ENCODE measurements at places on chromosomes 2 and 18.

DNA sequence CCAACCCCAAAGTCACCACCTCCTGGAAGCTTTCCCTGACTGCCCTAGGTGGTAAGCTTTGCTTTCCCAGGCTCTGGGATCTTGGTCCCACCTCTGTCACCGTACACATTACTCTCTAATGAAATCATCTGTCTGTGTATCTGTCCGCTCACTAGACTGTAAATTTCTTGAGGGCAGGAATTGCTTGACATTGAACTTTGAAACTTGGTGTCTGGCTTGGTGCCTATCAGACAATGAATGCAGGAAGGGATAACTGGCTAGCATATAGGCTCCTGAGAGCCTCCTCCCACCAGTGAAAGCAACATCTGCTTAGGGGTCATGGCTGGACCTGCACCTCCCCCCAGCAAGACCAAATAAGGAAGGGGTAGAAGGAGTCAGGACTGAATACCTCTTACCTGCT lies 155.7 kb downstream of the TNS1 start:
- no peak for DNase-seq

DNA sequence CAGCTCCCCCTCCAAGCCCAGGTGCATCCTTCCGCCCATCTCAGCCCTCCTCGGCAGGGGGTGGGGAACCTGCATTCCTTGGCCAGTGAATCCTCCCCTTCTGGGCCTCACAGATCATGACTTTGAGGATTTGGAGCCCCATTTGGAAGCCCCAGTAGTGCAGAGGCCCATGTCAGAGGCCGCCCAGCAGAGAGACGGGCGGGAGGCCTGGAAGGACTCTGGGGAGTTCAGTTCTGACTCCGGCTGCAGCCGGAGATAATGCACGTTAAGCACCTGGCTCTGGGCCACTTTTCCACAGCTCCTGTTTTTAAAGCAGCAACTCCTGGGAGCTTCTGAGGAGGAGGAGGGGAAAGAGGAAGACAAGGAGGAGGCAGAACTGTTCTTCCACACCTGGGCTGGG lies 14.9 kb downstream of the ATOH8 start:
- no peak for DNase-seq

DNA sequence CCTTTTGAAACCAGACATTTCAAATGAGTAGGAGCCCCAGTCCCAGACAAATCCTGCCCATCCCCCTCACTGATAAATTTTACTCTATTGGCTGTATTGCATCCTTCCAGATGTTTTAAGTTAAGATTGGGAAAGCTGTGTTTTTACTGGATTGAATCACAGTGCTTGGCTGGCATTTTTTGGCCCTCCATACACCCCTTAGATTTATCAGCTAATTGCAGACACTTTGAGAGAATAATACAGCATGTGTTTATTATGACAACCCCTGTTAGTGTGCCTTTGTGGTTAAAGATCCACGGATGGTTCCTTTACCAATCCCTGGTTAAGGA lies 74.9 kb downstream of the ANTXR1 start:
- no peak for DNase-seq

GRCh38 chr2:146489386-146489785 lies 1355.4 kb upstream of the ACVR2A start:
- no peak for DNase-seq

GRCh38 chr2:27702302-27702701 lies 38.6 kb downstream of the SLC4A1AP start:
- no peak for DNase-seq

DNA sequence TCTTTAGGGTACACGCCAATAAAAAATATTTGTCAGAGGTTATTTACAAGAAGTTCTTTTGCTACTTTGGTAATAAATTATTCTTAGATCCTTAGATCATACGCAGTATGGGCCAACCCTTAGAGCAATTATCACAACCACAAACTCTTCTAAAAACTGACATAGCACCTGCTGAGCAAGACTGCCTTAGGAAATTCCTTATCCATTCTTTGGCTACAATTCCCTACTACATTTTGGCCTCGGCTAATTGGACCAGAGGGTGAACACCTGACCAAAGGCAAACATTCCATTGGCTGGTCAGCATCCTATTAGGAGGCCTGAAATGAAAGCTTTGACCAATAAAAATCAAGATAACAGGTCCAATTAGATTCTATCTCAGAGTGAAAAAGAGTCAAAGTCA lies 147.6 kb upstream of the CCDC68 start:
- no peak for DNase-seq

GRCh38 chr2:167140767-167141166 lies 252.5 kb downstream of the XIRP2 start:
- no peak for DNase-seq

DNA sequence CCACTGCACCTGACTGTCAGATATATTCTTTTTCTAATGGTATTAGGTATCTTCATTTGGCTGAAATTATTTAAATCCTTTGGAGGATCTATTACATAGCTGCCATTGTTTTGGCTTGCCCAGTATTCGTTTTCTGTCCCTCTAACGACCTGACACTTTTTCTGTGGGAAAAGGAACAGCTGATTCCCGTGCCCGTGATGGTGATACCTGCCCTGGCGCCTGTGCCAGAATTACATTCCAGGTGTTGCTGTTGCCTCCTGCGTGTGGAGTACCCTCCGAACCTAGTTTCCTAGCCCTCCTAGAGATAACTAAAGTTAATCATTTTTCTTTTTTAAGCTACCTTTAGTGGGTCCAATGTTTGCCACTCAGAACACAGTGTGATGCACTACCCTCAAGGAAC lies 14.0 kb downstream of the HOXD1 start:
- no peak for DNase-seq
